Activated CD4-positive, alpha-beta memory T cell treated with anti-CD3 and anti-CD28 coated beads for 36 hours (primary cell): ENCODE measurements at places on chromosomes 12 and 14.

GRCh38 chr12:3225154-3225795, 148.1 kb downstream of the TSPAN9 start:
- no peak for DNase-seq

GRCh38 chr14:104598910-104599273, 5.7 kb downstream of the TMEM179 start:
- no peak for DNase-seq

DNA sequence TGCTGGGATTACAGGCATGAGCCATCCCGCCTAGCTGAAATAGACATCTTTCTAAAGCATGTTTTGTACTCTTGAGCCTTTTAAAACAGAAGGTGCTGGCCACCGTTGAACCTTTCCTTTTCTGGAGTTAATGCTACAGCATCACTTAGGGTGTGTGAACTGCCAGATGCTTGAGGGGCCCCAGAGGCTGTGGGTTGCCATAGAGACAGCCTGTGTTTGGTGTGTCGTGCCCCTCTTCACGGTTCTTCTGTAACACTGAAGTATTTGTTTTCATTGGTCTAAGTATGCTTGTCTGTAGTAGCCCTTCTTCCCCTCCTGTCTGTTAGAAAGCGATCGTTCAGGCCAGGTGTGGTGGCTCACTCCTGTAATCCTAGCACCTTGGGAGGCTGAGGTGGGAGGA, 30.8 kb downstream of the PLEKHG3 start:
- DNase-seq: no peak

DNA sequence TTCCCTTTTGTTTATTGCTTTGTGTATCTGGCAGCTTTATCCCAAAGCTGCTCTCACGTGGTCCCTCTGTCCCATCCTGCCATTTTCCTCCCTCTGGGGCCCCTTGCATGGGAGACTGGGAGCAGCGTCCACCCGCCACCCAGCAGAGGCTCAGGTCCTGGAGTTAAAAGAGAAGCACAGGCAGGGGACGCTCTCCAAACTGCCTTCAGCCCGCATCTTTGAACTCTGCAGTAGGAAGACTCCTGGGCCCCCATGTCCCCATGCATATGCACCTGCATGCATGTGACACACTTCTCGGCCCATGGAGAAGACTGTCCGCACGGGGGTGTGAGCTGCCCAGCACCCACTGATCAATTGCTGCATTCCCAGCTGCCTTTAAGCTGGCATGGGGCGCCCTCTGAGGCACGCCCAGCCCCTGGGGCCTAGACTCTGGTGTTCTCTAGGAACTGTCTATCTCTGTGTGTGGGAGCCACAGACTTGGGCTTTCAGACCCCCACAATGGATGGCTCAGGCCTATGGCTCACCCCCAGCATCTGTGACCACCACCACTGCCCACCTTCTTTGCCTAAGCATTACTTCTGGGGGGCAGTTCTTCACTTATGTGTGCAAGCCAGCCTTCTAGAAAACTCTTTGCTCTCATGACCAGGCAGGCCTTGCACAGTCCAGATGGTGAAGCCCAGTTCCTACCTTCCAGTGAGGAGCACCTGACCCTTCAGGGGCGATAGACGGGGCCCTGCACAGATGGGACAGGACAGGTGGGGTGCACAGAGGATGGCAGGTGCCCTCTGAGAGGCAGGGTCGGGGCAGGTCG, 96.1 kb upstream of the DIO3 start:
- no peak for DNase-seq
